ENCODE measurements at places on chromosomes 7 and 10.

GRCh38 chr10:71015674-71016073 lies 127.3 kb upstream of the PCBD1 start:
- DNase-seq = no peak

DNA sequence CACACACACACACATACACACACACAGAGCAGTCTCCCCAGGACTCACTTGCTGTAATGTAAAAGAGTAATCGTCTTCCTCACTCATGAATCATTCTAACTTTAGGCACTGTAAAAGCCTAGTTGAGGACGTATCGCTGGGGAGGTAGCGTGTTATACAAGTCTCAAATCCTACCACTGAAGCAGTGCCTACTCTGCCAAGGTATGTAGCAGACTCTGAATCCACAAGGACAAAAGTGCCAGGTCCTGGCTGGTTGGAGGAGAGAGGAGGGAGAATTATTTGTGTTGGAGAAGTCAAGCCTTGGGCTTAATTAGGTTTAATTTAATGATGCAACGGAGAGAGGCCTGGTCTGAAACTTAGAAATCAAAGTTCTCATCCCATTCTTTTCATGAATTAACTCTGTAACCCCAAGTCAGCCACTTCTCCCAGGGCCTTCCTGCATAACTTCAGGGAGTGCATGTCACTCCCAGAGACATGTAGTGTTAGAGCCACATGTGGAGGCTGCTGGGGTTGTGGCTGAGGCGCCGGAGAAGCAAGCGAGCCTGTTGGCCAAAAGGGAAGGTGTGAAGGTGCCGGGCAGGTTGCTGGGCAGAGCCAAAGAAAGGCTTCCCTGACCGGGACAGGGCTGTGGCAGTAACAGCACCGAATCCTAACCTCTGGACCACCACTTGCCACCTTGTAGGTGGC lies 36.7 kb downstream of the NKX2-3 start:
- no peak for DNase-seq

- no peak for DNase-seq
Measured at GRCh38 chr7:65301007-65301406, 72.6 kb upstream of the ZNF92 start.

DNA sequence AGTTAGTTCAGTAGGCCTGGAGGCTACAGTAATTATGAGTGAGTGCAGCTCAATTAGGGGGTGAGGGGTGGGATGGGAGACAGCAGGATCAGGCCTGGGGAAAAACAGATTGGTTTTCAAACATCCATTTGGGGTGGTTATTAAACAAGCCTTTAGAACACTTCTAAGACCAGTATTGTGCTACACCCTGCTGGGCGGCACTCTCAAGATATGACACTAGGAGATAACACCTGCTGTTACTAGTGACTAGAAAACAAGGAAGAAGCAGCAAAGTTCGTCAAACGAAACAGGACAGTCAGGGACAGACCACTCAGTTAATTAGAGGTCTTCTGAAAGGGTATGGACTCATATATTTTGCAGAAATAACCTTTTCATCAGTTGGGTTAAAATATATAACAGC lies 353.6 kb downstream of the PTEN start:
- DNase-seq = no peak

DNA sequence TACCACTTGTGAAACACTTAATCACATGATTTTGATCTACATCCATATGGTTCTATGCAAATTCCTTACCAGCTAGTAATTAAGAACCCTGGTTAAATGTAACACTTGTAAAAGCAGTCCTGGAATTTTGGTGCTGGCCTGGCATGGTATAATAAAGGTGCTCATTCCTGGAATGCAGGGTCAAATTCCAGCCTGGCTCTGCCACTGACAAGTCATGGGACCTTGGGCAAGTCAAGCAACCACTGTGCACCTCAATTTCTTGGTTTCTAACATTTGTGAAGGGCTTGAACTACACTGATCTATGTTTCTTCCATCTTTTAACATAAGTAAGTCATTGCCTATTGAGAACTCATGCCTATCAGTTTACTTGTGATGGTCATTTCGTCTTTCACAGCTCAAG lies 91.9 kb upstream of the PIK3CG start:
- DNase-seq = no peak

DNA sequence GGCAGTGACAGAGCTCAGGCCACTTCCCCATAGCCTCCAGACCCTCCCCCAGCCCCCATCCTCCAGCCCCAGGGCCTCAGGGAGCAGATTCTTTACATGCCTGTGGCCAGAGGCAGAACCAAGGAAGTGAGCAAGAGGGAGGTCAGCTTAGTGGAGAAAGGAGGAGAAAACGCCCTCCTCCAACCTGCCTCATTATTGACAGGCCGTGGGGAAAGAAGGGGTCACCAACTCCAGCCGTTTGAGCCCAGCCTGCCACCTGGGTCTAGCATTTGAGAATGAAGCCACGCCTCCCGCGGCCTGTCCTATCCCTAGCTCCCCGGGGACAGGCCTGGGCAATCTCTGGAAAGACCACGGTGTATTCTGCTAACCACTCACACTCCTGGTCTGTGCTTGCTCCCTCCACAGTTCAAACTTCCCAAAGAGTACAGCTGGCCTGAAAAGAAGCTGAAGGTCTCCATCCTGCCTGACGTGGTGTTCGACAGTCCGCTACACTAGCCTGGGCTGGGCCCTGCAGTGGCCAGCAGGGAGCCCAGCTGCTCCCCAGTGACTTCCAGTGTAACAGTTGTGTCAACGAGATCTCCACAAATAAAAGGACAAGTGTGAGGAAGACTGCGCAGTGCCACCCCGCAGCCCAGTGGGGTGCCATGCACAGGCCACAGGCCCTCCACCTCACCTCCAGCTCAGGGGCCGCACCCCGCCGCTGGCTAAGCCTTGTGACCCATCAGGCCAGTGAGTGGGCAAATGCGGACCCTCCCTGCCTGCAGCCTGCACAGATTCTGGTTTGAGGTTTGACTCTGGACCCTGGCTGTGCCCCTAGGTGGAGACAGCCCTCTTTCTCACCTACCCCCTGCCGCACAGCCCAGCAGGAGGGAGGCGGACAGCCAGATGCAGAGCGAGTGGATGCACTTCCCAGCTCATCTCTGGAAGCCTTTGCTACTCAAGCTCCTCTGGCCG lies 14.3 kb upstream of the TRIM8 start:
- DNase-seq = no peak

DNA sequence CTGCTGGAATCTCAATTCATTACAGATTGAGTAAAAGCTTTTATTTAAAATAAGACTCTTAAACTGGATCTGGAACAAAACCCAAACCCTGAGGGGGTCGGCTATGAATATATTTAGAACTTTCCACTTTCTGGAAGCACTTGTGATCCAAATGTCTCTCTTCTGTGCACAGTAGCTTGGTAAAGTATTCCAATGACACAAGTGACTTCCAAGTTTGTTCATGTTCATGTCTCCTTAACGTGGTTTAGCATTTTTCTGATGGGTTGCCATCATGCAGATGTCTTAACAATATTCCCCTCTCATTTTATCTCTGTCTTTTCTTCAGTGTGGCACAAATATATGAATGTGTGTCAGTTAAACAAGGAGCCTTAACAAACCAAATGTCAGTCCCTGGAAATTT lies 191.9 kb upstream of the SORCS1 start:
- no peak for DNase-seq

DNA sequence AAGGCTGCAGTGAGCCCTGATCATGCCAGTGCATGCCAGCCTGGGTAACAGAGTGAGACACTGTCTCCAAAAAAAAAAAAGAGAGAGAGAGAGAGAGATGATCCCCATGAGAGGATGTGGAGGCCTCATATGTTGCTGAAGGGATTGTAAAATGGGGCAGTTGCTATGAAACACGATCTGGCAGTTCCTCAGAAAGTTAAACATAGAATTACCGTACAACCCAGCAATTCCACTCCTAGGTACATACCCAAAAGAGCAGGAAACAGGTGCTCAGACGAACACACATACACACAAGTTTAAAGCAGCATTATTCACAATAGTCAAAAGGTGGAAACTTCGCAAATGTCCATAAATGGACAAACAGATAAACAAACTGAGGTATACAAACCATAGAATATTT lies 27.4 kb upstream of the CYTH3 start:
- no peak for DNase-seq

- DNase-seq = no peak
Measured at GRCh38 chr10:106213493-106213892, 951.0 kb downstream of the SORCS1 start.

DNA sequence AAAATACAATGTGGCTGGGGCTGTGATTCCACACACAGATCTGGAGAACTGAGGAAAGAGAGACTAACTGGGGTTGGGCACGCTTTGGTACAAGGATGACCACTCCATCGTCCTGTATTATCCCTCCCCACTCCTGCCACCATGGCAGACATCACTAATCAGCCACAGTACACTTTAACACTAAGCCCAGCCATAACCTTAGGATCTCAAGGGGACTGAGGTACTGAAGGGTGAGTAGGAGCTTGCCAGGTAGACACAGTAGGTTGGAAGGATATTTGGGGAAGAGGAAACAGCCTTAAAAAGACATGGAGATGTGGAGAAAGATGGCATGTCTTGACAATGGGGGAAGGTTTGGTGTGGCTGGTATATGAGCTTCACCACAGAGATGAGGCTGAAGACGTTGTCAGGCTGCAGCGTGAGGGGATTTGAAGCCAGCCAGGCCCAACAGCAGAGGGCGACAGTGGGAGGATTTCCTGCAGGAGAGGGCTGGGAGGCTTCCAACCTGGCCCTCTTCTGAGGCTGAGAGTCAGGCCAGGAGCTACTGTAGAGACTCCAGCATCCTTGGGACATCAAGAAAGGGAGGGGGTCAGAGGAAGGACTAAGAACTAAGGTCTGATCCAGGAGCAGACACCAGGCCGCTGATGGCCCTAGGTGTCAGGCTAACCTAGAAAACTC lies 58.6 kb upstream of the COL13A1 start:
- no peak for DNase-seq

DNA sequence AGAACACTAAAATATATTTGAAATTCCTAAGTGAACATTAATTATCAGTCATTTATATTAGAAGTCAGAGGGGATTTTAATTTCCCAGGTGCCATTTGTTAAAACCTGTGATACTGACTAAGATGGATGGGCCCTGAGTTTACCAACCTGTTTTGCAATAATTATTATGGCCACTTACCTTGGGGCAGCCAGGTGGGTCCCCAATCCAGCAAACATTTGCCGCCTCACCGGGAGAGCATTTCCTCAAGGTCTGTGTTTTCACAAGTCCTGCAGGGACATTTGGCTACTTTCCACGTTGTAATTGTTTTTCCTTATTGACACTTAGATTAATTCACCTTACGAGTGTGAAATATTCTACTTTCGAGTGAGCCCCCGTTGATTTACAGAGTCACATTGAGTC lies 251.2 kb upstream of the PPP2R2D start:
- DNase-seq = no peak

GRCh38 chr10:114327537-114328440 lies 76.5 kb downstream of the AFAP1L2 start:
- no peak for DNase-seq

DNA sequence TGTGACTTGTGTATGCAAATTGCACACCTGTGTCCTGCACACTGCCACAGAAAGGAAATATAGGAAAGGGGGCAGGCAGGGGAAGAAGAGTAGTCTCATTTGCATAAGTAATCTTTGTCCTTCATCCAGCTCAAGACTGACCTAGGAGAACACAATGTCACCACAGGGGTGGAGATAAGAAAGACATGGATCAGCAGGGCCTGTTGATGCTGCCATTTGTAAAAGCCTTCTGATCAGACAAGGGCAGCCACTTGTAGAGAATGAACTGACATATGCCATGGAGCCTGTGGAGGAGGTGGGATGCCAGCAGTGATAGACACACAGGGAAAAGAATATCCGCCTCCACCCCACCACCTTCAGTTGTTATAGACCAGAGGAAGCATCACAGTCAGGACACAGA lies 528.9 kb downstream of the HTR7 start:
- no peak for DNase-seq

- no peak for DNase-seq
Measured at GRCh38 chr10:87090779-87091178, 3.9 kb downstream of the GLUD1 start.

- no peak for DNase-seq
Measured at GRCh38 chr10:67772894-67773511, 65.0 kb downstream of the DNAJC12 start.

GRCh38 chr10:29517352-29517923 lies 117.3 kb downstream of the SVIL start:
- DNase-seq = no peak

DNA sequence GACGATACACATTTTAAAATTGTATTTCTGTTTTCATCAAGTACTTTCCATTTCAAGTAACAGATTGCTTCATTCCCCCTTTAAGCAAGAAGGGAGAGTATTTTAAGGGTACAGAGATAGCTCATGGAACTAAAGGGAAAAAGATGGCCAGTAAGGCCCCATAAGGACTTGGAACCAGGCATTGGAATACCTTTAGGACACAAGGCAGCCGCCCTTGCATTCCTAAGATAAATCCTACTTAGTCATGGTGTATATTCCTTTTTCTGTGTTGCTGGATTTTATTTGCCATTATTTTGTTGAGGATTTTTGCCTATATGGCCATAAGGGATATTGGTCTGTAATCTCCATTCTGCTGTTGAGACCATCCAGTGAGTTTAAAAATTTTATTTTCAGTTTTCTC lies 49.2 kb downstream of the BTRC start:
- no peak for DNase-seq

DNA sequence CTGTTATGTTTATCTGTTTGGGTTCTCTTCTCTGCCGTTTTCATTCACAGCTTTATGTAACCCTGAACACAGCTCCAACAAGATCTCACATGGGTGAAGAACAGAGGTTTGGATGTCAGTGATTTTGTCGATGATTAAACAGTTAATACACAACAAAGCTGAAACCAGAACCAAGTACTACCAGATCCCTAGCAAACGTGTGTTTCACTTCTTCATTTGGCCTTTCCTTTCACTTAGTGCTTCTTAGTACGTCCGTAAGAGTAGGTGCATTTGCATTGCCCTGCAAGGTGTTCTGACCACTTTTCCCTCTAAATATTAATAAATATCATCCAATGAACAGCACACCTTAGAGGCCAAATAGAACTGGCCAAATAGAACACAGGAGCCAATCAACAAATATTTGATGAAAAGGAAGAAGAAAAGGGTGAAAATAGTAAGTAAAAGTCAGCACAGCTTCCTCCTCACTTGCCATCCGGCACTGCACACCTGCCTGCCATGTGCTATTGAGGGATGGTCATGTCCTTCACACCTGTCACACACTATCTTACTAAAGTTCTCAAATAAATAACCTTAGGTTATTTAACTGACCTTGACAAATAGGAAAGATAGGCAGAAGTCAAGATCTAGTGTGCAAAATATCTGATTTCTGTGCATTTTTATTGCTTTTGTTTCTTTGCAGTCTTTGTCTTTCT lies 252.6 kb upstream of the ANKRD30A start:
- no peak for DNase-seq

- no peak for DNase-seq
Measured at GRCh38 chr10:99057936-99058690, 177.5 kb downstream of the HPSE2 start.

- DNase-seq = no peak
Measured at GRCh38 chr10:30073767-30074060, 14.3 kb upstream of the JCAD start.

DNA sequence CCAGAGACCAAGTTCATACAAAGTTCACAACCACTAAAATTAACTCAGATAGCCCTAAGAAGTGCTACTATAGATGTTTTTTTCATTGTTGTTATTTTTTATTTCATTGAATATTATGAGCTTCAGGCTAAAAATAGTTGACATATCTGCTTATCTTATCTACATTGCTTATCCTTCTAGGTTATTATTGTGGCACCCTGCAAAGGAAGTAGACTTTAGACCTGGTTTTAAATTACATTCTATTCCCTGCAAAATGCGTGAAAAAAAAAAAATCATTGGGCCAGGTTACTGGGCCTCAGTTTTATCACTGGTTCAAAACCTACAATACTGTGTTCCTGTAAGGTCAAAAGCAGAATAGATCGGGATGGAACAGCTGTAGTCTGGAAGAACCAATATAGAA lies 811.0 kb downstream of the GRM8 start:
- no peak for DNase-seq
